OCI-LY7 (cell line): ENCODE measurements at places on chromosomes 3 and 15.

DNA sequence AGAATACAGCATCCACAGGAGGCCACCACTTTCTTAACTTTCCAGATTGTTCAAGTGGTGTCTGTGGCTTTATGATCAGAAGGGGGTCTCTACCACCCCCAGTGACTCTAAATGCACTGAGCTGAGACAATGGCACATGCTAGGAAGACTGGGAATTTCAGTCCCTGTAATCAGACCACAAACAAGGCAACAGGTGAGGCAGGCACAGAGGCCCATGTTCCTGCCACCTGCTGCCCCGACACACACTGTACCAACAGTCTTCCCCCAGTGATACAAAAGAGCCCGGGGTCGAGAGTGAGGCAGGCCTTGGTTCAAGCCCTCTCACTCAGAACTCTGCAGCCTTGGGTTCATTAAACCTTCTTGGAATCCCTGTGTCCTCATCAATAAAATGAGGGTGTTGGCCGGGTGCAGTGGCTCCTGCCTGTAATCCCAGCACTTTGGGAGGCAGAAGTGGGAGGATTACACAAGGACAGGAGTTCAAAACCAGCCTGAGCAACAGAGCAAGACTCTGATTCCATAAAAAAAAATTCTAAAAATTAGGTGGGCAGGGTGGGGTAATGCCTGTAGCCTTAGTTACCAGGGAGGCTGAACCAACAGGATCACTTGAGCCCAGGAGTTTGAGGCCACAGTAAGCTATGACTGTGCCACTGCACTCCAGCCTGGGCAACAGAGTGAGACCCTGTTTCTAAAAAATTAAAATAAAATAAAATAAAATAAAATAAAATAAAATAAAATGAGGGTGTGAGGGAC lies 55.8 kb downstream of the ADCY5 start:
- DNase-seq = no peak

- no peak for DNase-seq
These were observed 374.3 kb downstream of the TIGIT start for GRCh38 chr3:114668099-114668498.

DNA sequence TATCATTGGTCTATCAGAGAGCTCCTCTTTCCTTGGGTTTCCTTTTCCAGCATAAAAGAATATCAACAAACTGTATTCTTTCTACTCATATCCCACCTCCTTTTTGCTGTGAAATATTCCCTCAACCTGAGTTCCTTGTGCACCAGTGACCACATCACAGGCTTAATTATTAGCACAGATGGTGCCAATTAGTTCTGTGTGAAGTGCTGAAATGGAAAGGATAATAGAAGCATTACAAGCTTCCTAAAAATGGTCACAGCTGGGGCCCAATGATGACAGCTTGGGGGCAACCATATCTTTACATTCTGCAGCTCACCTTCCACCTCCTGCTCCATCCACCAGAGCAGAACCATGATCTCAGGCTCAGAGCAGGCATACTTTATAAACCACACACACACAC lies 84.6 kb downstream of the ANO10 start:
- no peak for DNase-seq

- no peak for DNase-seq
These were observed 57.2 kb upstream of the UBE2E1 start for GRCh38 chr3:23748398-23749110.

GRCh38 chr15:55700876-55701275 lies 42.1 kb downstream of the PRTG start:
- DNase-seq = no peak

DNA sequence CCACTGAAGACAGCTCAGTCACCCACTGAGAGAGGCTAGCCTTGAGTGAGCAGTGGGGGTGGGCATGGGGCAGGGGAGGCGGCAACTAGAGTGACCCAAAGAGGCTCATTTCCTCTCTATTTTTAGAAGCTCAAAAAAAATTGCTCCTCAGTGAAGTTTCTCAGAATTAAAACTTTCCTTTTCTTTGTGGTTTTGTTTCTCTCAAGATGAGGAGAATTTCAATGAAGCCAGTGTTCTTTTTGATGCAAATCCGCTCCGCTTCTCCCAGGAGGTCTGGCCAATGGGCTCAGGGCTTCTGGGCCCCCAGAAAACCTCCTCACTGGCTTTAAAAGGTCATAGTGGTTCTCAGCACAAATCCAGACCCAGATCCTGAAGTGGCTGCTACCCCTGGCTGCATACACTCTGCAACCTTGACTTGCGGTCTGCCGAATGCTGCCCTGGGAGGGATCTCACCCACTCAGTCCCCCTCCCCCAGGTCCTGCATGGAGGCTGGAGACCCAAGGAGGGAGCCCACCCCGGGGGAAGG lies at the start of gene ACSBG1:
TSS of gene ACSBG1 (minus strand) at position 51 of the 526 bp plus-strand sequence. CDS start 64 bp downstream, outside the sequence.
- no peak for DNase-seq

- DNase-seq = no peak
These were observed 3.3 kb downstream of the SRGAP3 start for GRCh38 chr3:9246189-9246588.

- DNase-seq = no peak
These were observed 69.3 kb downstream of the MCTP2 start for GRCh38 chr15:94300612-94301011.

GRCh38 chr3:105869531-105869833 lies 670 bp upstream of the CBLB start:
- DNase-seq = no peak

- no peak for DNase-seq
These were observed 478.0 kb upstream of the ARRDC4 start for GRCh38 chr15:97482521-97482920.

DNA sequence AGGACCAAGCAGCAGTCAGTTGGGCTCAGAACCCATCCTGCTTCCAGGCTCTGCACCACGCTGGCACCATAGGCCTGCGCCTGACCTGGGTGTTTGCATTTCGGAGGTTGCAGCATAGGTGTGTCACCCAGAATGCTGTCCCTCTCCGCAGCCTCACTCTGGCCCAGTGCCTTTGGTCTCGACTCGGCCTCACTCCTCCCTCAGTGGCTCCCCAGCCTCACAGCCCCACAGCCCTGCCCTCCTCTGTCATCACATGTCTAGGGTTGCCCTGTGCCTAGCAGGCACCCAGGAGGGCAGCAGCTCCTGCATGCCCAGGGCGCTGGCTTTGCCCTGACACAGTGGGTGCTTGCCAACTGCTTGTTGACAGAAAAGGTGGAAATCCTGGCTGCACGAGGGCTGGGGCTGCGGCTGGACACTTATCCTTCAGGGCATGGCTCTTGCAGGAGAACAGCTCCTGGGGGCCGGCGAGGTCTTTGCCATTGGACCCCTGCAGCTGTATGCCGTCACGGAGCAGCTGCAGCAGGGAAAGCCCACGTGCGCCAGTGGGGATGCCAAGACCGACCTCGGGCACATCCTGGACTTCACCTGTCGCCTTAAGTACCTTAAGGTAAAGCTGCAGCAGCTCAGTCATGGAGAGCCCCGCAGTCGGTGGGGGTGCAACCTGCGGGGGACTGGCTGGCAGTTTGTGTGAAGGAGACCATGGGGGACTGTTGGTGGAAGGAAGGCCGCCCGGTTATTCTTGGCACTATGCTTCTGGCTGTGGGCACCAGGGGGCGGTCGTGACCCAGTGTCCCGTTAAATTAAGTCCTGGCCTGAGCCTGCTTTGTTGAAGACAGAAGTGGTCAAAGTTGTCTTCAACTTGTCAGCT lies 16.2 kb downstream of the NISCH start:
- peak; percentile 52 for DNase-seq

DNA sequence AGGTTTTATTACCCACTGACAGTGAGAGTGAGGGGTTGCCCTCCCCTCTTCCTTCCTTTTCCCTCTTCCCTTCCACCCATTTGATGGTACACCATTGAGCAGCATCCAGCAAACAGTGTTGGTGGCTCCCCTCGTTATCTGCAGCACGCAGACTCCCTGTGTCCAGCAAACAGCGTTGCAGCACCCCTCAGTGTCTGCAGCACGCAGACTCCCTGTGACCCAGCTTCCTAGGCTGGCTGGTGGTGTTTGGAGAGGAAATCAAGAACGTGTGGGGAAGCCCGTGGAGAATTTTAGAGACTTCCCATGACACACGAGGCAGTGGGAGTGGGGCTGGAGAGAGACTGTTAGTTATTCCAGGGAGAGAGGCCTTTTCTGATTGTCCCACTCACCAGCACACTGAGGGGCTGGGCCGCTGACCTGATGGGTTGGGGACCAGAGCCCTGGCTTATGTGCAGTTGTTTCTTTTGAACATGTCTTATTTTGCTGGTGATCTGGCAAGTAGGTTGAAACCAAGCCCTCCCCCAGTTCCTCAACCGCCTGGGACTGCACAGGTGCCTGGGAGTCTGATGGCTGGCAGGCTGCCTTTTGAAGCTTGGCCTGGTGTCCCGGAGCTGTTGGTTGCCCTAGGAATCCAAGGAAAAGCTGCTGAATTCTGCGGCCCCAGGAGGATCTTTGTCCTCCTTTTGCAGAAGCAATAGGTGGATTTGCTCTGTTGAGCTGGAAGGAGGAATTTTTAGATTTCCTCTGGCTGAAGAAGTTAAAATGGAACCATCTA lies 19.0 kb downstream of the APBA2 start:
- DNase-seq = no peak

DNA sequence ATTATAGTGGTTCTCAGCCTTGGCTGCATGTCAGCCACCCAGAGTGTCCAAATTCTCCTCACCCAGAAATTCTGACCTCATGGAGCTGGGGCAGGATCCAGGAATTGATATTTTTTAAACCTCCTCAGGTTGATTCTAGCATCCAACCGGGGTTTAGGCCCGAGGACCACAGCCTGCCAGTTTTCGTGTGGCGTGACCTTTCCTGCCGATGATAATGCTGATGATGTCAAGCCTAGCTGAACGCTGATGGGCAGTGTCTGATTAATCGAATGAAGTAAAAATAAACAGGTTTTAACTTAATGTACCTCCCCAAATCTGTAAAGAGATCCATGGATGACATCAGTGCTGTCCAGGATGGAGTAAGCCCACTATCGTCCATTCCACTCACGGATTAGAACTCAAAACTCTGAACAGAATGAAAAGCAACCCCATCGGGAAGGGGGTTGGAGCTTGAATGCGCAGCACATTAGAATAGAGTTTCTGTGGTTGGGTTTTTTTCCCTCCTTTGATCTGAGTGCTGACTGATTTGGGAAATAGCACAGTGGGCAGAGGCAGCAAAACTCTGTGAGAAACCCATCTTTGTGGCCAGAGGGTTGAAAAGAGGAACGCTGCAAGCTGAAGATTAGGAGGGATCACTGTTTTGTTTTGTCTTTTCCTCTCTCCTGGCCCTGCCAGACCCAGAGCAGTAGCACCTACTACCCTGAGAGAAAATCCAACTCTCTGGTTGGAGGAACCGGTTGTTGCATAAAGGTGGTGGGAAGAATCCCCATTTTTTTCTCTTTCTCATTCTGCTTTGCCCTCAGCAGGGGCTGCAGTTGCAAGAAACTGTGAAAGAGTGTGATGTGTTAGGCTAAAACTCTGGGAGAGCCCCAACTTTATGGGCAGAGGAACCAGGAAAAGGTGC lies 153.9 kb downstream of the APBA2 start:
- no peak for DNase-seq

- DNase-seq = peak; percentile 72
These were observed 77.1 kb downstream of the BFSP2 start for GRCh38 chr3:133476971-133477375.

DNA sequence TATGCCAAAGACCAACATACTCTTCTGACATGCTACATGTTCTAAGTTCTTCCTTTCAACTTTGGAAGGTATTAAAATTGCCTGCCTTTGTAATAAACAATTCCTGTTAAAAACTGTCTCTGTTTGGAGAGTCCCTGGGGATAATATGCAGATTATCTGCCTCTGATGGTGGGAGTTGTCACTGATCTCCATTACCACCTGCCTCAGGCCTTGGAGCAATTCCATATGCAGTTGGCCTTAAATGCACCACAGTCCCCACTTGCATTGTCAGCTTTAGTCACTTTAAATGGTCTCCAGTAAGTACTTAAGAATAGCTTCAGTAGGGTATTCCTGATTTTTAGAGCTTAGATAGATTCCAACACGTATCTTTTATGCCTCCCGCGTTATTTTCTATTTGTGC lies 121.1 kb upstream of the GOLIM4 start:
- DNase-seq = no peak
